ENCODE measurements at places on chromosomes 5 and 9. TPM values are rescaled to one million over a fixed set of nuclear protein-coding genes. Genes with fewer than 3 reads are reported as not detected.
A peak's percentile ranks its signal among the peaks of the same experiment; 100 is the strongest.

GRCh38 chr5:180596115-180596667, 4.9 kb upstream of the SCGB3A1 start:
- DNase-seq: no peak

DNA sequence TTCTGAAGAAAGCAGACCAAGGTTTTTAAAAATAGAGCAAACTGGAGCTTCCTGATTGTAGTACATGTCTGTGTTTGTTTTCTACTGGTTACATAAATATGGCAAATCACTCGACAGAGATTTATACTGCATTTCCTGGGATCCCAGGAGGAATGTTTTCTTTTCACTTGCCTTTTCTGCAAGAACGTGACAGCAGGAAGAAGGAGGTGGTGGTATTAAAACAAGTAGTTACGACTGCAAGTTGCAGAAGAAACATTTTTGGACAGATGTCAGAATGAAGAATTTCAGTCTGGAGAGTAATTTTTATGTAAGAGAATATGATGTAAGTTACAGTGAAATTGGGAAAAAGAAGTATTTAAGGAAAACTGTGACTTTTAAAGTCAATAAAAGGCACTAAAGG, 253.7 kb upstream of the NFIL3 start:
- no peak for DNase-seq

DNA sequence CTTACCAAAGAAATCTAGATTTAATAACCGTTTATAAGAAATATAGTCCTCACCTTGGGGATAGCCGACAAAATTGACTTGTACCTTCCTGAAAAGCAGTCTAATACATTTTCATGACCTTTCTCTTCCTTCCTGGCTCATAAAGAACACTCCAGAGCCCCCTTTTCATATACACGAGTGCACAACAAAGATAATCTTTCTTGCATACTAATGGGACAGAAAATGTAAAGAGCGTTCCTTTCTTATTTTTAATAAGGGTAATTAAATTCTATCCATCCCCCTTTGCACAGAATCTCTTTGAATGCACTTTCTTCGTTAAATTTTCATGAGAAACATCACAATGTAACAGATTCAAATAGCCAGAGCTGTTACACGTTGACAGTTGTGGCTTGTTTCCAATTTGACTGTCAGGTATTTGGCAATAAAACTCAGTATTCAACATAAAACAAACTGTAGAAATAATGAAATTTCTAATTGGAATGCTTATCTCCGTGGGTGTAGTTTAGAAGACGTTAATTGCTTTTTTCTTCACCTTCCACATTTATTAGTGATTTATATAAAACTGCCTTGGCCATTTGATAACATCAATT, 732.3 kb upstream of the DMAC1 start:
- no peak for DNase-seq

GRCh38 chr9:78775211-78775610, 478.3 kb downstream of the PSAT1 start:
- no peak for DNase-seq

DNA sequence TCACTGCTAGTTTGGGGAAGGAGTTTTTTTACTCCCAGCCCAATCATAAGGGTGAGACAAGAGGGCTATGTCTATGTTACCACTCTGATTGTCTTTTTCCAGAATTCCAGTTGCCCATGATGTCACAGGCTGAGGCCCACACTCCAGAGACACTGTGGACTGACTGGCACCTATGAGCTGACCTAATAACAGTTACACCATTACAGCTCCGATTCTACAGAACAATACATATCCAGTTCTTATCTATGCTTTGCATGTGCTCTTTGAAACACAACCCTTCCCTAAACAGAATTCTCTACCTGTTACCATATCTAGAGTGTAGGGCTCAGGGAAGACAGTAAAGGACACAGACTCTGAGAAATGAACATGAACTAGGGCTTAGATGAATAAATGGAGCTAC, 45.7 kb upstream of the ALDOB start:
- DNase-seq: no peak

GRCh38 chr5:137312011-137312410, 187.1 kb downstream of the SPOCK1 start:
- DNase-seq: no peak

GRCh38 chr5:133192716-133193115, 140.9 kb downstream of the HSPA4 start:
- no peak for DNase-seq

GRCh38 chr9:137286975-137287383, 9.5 kb downstream of the TOR4A start:
- DNase-seq: peak; percentile 72

The LCN12 gene
- total RNA-seq: 0.55 TPM

The GRXCR2 gene
- not detected for total RNA-seq

The AGXT2 gene
- total RNA-seq: not detected

The CD274 gene
- 3.8 TPM for total RNA-seq

All from PC-3 (cell line).